ENCODE measurements at places on chromosomes 3 and 15.

DNA sequence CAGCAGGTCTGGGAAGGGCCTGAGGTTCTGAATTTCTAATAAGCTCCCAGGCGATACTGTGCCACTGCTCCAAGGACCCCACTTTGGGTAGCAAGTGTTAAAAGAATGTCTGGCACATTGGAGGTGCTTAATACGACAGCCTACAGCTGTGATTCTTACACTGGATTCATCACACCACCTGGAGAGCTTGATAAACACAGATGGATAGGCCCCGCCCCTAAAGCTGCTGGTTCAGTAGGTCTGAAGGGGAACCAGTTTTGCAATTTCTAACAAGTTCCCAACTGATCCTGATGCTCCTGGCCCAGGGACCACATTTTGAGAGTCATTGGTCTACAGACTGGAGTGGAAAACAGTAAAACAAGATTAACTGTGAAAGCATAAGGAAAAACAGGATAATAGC, 124.8 kb upstream of the ST8SIA2 start:
- DNase-seq: no peak

DNA sequence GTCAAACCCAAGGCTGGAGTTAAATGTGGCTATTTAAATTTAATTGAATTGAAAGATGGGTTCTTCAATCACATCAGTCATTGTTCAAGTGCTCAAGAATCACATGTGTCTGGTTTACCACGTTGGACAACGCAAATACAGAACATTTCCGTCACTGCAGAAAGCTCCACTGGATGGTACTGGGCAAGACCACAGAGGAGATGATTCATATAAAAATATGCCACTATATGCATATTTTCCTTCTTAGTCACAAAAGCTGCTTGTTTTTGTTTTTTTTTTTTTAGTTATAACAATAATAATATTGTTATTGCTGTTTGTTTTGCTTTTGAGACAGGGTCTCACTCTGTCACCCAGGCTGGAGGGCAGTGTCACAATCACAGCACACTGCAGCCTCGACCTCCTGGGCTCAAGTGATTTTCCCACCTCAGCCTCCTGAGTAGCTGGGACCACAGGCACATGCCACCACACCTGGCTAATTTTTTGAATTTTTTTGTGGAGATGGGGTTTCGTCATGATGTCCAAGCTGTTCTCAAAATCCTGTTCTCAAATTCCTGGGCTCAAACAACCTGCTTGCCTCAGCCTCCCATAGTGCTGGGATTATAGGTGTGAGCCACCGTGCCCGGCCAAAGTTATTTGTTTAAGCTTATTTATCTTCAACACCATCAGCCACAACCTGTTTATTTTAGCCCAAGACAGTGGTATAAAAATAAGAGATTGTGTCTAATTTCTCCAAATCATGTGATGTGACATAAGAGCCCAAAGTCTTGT, 19.4 kb downstream of the RTP3 start:
- DNase-seq: no peak

- DNase-seq: no peak
These were observed 489.2 kb upstream of the UBE2E2 start for GRCh38 chr3:22713936-22714335.

DNA sequence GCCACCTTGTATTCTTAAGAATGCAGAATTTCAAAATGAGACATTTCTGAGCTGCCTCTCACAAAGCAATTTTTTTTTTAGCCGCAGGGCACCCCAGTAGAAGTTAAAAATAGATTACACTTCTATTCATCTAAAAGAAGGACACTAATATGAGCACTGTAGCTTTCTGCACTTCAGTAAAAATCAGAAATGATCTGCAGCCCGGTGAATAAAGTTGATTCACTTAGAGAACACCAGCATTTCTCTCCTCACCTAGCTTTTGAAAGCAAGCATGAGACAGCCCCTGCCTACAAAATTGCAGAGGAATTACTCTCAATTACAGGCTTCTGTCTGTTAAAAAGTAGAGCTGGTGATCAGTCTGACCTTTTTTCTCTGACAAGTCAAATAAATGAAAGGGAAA, 1062.4 kb downstream of the FHIT start:
- DNase-seq: no peak

DNA sequence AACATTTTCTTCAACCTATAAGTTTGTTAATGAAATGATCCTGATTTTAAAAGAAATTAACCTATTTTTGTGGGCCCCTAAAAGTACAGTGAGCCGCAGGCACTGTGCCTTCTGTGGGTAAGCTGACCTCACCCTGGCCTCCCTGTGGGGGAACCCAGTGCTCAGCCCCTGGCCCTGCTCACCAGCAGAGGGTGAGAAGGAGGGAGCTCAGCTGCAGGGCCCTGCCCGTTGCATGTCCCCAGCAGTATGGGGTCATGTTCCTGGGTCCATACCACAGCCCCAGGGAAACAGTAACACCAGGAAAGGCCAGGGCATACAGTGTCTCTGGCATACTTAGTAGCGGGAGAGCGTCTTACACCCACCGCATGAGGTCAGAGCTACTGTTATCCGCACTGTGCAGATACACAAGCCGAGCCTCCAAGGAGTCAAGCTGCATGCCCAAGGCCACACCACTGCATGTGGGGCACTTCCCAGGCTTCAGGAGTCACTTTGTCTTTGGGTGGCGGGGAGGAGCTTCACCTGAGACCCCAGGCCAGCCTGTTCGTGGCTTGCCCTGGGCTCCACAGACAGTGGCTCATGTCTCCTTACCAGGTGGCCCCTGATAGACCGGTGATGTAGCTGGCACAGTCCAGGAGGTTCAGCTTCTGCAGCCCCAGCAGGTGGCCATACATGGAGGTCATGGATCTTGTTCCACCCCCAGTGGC, 22.6 kb upstream of the EHD4 start:
- DNase-seq: no peak

DNA sequence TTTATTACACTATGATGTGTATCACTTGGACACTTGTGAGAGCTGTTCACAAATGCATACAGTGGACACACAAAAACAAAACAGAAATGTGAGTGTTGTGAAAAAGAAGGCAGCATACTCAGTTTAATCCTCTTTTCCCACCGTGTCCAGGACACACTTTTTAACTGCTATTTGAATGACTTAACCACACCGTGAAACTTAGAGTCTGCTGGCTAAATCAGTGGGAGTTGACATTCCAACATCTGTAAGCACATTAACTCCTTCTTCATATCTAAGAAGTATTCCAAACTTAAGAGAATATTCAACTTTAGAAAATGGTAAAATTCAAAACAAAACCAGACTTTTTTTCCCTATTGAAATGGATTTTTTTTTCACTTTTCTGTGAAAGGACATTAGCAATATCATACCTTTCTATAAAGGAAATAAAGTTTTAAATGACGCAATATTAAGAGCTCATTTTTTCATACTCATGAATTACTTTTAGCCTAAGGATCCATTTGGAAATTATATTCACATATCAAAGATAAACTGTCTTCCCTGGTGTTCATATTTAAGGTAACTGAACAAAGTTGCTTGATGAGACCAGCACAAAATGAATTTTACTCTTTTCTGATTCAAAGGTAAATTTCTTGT, 316.6 kb downstream of the RBMS3 start:
- DNase-seq: no peak

DNA sequence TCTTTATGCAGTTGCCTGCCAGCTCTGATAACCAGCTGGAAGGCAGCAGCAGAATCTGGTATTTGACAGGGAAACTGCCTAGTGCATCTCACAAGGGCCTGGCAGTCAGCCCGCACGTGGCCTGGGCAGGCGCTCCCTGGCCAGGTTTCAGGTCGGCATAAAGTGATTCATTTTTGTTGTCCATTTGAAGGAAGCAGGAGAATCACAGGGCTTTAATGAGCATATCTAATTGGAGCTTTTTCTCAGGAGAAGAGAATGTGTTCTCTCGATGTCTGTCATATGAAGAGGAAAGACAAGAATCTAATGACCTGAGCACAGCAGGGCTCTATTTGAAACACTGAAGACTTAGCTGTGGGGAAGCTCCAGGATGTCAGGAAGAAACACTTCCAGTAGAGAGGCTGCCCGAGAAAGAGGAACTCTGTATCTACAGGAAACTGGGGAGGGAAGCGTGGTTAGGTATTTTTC, 98.8 kb upstream of the MB21D2 start:
- DNase-seq: no peak

DNA sequence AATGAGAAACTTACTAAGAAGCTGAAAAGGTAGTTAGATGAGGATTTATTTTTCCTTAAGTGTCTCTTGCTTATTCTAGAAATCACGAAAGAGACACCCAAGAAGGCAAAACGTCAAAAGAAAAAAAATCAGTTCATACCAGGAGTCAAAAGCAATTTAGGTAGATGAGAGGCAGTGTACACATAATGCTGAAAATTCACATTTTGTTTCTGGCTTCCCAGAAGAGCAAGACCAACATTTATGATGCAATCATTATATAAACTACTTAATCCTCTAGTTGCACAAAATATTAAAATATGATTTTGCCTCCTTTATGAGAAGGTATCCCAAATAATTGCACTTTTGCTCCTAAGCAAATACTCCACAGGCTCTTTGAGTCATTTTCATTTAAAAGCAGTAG, 228.0 kb downstream of the FMN1 start:
- no peak for DNase-seq

DNA sequence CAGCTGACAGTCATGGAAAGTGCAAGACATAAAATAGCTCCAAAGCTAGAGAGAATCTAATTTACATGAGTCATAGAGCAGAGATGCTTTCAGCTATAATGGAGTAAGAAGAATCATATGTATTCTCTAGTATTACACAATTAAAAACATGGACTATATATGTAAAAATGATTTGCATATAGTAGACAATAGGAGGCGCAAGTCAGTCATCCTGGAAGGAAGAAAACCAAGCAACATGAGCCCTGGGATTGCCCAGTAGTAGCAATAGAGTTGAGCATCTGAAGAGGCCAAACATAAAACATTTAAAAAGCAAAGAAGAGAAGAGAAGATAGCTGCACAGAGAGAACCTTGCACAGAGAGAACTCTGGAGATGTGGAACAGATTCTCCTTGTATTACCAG, 455.0 kb downstream of the EPHA3 start:
- DNase-seq: no peak

GRCh38 chr3:161072211-161072621, 32.9 kb downstream of the B3GALNT1 start:
- DNase-seq: no peak

DNA sequence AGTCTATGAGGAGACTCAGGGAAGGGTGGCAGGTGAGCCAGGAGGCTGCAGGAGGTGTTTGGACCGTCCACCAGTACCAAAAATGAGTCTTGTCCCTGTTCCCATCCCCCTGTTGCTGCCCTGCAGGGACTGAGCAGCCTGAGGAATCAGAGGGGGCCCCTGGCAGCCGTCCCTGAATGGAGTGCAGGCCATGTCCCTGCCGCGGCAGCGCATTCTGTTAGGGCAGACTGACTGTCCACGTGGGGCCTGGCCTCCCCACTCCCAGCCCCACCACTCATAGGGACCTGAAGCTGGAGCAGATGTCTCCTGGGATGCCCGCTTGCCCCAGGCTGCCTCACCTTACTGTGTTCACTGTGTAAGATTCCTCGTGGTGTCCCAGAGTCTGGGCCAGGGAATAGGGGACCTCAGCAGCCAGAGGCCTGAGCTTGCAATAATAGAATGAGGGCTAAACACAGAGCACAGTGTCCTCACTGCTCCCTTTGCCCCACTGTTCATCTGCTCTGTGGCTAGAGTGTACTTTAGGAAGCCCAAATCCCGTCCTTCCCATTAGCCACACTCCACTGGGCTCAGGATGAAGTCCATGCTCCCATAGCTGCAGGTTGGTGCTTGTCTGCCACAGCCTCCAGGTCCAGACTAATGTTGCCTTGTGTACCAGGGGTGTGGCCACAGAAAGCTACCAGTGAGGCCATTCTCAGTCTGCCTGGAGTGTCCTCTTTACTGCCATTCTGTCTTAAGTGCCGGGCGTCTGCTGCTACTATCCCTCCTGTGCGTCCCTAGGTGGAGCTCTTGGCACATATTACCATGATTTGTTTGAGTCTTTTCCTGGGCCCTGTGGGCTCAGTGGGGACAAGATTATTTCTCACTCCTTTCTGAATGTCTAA, 63.2 kb downstream of the HCN4 start:
- DNase-seq: no peak

GRCh38 chr3:182370949-182371348, 422.4 kb upstream of the ATP11B start:
- no peak for DNase-seq

- no peak for DNase-seq
These were observed 190.4 kb downstream of the MEGF11 start for GRCh38 chr15:66063147-66063546.

- DNase-seq: no peak
These were observed 72.1 kb downstream of the CLSTN2 start for GRCh38 chr3:140007081-140007480.

DNA sequence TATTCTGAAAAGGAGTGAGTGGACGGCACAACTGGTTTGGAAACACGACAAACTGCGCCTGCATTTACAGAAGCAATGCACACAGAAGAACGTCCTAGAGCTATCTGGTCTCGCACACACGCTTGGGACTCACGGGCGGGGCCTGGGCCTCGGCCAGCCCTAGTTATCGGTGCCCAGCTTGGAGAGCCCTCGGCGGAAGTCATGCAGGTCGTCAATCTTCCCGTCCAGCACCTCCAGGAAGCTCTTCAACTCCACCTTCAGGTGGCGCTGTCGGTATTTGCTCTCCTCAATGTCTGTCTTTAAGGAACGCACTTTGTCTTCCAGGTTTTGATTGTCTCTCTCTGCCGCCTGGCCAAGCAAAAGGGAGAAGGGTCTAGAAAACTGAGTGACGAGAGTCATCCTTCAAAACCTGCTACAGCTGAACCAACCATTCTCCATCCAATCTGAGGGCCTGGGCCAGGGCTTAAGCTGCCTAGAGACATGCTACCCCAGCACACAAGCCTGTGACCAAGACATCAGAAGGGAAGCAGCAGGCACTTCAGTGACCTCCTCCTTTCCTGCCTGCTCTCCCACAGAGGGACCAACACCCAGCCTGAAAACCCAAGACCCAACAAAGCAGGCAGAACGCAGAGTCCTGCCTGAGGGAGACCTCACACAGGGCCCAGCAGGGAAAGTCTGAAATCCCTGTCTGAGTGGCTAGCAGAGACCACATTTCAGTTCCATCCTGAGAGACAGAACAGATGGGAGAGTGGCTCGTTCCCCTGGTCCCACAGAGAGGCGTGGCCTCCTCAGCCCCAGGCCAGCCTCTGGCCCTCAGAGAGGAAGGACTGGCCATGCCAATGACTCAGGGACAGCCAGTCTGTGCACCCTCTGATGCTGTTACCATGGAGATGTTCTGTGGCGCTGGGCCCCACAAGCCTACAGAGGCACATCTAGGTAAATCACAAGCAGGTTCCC, 40.4 kb downstream of the WHAMM start:
- DNase-seq: no peak

- no peak for DNase-seq
These were observed 435.8 kb upstream of the EPHA3 start for GRCh38 chr3:88671573-88671972.

DNA sequence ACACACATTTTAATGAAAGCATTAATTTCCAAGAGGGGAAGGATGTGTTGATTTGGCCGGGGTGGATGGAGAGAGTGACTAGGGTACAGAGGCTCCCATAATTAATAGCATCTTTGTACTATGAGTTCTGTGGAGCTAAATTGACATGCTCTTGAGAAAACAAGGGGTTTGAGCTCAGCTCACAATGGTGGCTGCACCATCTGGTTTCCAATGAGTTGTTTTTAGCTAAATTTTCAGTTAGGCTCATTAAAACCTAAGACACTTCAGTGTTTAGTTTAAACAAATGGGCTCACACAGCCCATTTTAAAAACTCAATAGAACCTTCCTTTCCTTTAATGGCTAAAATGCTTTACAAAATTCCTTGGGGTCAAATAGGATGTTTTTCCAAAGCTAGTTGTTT, 199.7 kb downstream of the TNIK start:
- DNase-seq: no peak

- no peak for DNase-seq
These were observed 21.5 kb downstream of the SRPRB start for GRCh38 chr3:133827136-133827535.

GRCh38 chr15:73108676-73109075, 56.4 kb downstream of the NEO1 start:
- DNase-seq: no peak

Measured in T-helper 22 cell (primary cell).